ENCODE measurements at places on chromosomes 16 and 17.
A peak's percentile ranks its signal among the peaks of the same experiment; 100 is the strongest.

GRCh38 chr17:59418732-59419166, 87.3 kb downstream of the YPEL2 start:
- DNase-seq = no peak

- no peak for DNase-seq
Observed at GRCh38 chr16:87735270-87736007, 30.3 kb downstream of the KLHDC4 start.

GRCh38 chr17:76953946-76954345, 85.7 kb downstream of the MGAT5B start:
- DNase-seq = no peak

DNA sequence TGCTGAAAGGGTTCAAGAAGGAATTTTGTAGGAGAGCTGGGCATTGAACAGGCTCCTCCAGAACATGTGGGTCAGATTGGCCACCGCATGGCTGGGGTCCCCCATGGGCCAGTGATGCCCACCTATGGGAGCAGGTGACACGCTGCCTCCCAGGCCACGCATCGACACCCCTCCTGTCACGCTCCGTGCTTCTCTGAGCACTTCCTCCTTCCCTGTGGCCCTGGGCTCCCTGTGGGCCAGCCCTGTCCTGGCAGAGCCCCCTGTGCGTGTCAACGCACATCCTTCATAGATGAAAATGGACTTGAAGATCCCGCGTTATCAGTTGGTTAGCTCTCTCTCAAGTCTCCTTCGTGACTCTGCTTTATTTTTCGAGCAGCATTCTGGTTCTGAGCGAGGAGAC, 160.3 kb downstream of the RPTOR start:
- no peak for DNase-seq

DNA sequence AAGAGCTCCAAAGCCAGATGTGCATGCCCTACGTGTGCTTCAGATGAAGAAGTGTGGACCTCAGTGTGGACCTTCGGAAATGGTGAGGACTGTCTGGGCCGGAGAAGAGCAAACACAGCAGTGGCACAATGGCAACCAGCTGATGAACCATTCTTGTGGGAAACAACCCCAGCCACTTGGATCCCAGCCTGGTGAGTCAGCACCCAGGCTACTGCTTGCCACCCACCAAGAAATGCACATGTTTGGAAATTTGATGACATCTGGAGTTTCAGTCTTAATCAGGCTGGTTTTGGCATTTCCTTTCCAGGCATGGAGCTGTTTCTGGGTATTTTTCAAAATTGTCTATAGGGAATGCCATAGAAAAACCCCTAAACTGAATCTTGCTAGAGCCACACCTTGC, 42.7 kb downstream of the DYNLRB2 start:
- peak; percentile 78 for DNase-seq

GRCh38 chr16:67277999-67278772, 1.1 kb upstream of the PLEKHG4 start:
- peak; percentile 88 for DNase-seq

DNA sequence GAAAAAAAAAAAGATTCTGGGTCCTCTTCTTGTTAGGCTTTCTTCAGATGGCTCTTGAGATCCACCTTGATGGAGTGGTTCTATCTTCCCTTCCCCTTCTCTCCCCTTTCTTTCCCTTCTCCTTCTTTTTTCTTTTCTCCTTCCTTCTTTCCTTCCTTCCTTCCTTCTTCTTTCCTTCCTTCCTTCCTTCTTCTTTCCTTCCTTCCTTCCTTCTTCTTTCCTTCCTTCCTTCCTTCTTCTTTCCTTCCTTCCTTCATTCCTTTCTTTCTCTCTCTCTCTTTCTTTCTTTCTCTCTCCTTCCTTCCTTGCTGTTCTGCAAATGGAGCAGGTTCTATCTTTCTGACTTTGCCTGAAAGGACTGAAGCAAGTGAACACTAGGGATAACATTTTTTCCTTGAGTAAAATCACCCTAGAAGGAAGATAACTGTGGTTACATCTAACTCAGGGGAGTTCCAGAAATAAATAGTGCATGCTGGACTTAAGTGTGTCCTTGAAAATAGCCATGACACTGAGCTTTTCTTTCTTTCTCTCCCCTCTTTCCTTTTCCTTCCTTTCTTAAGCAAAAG, 68.8 kb upstream of the SEC14L1 start:
- DNase-seq = no peak

GRCh38 chr17:37744633-37744927, 279 bp downstream of the HNF1B start:
- DNase-seq = no peak

DNA sequence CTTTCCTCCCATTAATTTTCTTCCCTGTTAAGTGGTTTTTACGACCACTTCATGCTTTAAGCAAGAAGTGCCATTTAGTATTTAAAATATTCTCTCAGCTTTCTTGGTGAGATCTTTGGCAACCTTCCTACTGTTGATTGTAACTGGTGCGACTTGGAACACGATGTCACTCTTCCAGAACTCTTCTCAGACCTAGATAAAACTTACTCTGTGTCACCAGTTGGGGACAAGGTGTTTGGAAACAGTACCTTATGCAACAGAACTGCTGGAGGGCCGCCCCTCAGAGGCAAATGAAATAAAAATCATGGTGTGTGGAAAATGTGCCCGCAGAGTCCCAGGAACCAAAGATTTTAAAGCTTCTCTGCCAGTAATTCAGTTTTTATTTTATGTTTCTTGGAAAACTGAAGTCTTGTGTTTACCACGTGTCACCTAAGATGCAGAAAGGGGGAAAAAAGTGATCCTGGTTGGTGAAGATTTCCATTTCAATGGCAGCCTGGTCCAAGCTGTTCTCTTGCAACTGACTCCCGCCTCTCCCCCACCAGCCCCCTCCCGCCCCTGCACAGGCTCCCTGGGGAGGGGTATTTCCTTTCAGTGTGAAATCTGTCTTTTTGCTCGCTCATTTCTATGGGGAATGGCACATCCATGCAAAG, 7.2 kb upstream of the HSD11B2 start:
- no peak for DNase-seq

- DNase-seq = peak; percentile 4
Observed at GRCh38 chr16:82240111-82240510, 70.1 kb upstream of the MPHOSPH6 start.

- no peak for DNase-seq
Observed at GRCh38 chr17:79748295-79749099, 17.8 kb downstream of the ENPP7 start.

- peak; percentile 32 for DNase-seq
Observed at GRCh38 chr17:2924211-2924610, 128.0 kb downstream of the RAP1GAP2 start.

DNA sequence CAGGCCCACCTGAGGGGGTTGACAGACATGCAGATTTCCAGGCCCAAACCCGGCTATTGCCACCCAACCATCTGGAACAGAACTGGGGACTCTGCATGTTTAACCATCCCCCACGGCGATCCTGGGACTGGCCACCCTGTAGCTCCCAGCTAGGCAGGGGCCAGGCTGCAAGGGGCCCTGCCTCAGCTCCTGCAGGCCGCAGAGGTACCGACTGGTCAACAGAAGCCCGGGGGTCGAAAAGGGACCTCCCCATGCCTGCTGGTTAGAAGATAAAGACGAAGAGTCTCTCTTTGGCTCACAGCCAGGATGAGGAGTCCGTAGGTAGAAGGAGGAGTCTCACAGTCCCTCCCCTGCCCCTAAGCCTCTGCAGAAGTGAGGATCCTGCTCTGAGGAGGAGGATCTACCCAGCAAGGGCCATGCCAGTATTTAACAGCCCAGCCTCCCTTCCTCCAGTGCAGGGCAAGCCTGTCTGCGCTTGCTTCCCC, 223.4 kb upstream of the TNRC6C start:
- DNase-seq = peak; percentile 4

GRCh38 chr17:57572062-57572461, 173.0 kb downstream of the CCDC182 start:
- no peak for DNase-seq

Measured in fibroblast of skin of right quadriceps (primary cell).